Daoy (cell line): ENCODE measurements at places on chromosomes 7 and 10. TPM values are rescaled to one million over a fixed set of nuclear protein-coding genes. Genes with fewer than 3 reads are reported as not detected.

HYAL4 gene
- 0.63 and 2.1 TPM in 2 replicates for total RNA-seq

GRCh38 chr10:60801522-60801921 lies 23.2 kb downstream of the CDK1 start:
- DNase-seq: no peak

- peak; percentile 63 for DNase-seq
Measured at GRCh38 chr7:152341039-152341913, 94.5 kb downstream of the KMT2C start.

- no peak for DNase-seq
Measured at GRCh38 chr10:70330671-70331070, 46.9 kb upstream of the NPFFR1 start.

METTL27 gene
- total RNA-seq: 0.48 and 2.3 TPM in 2 replicates

DNA sequence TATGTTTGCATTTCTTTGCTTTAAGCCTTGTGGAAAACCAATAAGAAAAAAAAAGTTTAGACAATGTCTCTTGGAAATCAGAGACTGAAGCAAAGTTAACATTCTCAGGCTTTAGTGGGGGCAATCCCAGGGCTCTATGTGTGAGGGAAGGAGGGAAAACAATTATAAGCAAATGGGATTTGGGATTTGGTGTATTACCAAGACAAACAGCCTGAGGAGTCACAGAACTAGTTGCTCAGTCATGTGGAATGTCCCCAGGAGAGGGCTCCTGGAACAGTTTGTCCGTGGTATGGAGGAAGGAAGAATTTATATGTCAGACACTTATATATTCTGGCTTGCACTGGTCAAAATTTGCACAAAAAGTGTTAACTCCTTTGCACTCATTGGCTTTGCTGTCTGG lies 562.9 kb upstream of the TPK1 start:
- DNase-seq: peak; percentile 14

DNA sequence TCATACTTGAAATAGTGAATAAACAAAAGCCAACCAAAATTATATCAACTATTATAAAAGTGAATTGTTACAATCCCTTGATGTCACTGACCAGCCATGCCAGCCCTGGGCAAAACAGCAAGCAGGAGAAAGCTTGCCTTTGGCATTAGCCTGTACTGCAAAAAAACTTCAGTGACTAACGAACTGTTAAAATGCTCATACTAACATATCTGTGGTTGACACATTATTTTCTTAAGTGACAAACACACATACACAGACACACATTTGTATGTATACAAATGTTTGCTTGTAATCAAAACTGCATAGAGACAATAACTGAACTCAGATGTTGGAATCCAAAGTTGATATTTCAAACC lies 29.5 kb downstream of the CHCHD3 start:
- DNase-seq: no peak

DNA sequence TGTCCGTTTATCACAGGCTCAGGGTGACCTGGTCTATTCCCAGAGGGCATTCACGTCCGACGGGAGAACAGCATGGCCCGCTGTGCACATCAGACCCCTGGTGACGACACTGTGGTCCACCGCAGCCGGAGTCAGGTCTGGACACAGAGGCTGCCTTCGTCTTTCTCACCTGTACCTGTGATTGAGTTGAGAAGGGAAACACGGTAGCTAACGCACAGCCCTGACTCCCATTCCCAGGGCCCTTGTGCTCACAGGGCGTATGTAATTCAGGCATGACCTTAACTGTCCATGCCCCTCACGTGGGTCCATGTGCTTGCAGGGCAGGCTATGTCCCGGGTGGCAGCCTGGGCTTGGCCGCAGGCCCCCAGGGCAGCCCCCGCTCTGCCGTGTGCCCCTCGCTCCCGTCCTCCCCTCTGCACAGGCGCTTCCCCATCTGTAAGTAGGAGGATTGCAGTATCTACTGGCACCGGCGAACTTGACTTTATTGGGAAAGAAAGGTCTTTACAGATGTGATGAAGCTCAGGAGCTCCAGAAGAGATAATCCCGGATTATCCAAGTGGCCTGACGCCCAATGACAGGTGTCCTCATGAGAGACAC lies 221.3 kb upstream of the TCERG1L start:
- no peak for DNase-seq

MET gene
- total RNA-seq: 191 and 209 TPM in 2 replicates

DNA sequence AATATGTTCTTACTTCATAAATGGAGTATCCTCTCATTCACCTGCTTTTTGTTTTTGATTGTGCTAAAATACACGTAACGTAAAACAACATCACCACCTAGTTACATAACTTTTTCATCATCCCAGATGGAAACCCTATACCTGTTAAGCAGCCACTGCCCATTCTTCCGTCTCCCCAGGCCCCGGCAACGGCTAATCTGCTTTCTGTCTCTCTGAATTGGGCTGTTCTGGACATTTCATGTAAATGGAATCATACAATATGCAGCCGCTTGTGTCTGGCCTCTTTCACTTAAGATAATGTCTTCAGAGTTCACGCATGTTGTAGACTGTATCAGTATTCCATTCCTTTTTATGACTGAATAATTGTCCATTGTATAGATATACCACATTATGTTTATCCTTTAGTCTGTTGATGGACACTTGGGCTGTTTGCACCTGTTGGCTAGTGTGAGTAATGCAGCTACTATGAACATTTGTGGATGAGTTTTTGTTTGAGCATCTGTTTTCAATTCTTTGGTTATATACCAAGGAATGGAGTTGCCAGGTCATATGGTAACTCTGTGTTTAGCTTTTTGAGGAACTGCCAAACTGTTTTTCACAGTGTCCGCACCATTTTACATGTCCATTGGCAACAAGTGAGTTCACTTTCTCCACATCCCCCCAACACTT lies 14.1 kb upstream of the SUN1 start:
- peak; percentile 41 for DNase-seq

DNA sequence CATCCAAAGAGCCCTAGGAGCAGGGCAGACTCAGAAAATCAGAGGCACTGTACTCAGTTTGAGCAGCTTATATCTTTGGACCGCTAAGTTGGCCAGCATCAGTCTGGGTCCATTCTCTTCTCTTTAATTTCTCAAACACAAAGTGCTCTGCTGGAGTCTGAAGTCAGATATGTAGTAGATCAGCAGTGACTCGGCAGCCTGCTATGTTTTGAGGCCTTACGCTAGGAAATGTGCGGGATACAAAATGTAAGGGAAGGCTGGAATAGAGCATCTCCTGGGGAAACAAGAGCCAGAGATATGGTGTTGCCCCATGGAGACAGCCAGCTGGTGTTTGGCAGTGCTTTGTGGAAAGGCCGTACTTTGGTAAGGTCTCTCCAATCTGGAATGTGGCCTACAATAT lies 60.6 kb upstream of the VKORC1L1 start:
- DNase-seq: no peak

- DNase-seq: peak; percentile 64
Measured at GRCh38 chr10:43287056-43288007, 20.5 kb upstream of the RASGEF1A start.

CALHM3 gene
- total RNA-seq: 0.29 TPM in 1 of 2 replicates, not detected in the other

RSPH10B2 gene
- 0.11 and 0.51 TPM in 2 replicates for total RNA-seq

- DNase-seq: no peak
Measured at GRCh38 chr7:132244903-132245480, 331.3 kb downstream of the PLXNA4 start.

LRMDA gene
- 1.6 TPM in 1 of 2 replicates, not detected in the other for total RNA-seq

- DNase-seq: no peak
Measured at GRCh38 chr7:36131499-36131898, 21.6 kb upstream of the EEPD1 start.

CYP3A4 gene
- total RNA-seq: 0.09 and 0.11 TPM in 2 replicates

GRCh38 chr10:3548076-3548475 lies 236.9 kb downstream of the KLF6 start:
- no peak for DNase-seq

DNA sequence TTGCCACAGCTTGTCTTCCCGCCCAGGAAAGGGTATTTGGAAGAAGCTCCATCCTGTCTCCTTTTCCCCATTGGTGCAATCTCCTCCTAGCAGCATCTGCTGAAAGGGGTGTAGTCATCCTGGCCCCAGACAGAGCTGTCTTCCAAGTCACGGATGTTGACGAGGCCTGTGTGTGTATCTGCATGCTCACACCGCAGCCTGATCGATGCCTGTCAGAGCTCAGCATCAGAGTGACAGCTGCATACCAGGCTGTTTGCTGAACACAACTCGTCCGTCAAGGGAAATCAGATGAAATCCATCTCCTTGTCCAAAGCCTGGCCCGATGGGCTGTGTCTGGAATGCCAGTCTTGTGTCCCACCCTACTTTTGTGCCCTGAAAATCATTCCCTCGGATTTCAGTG lies 21.2 kb upstream of the LRRC4 start:
- no peak for DNase-seq

- no peak for DNase-seq
Measured at GRCh38 chr7:36966636-36967035, 242.3 kb upstream of the AOAH start.

DNA sequence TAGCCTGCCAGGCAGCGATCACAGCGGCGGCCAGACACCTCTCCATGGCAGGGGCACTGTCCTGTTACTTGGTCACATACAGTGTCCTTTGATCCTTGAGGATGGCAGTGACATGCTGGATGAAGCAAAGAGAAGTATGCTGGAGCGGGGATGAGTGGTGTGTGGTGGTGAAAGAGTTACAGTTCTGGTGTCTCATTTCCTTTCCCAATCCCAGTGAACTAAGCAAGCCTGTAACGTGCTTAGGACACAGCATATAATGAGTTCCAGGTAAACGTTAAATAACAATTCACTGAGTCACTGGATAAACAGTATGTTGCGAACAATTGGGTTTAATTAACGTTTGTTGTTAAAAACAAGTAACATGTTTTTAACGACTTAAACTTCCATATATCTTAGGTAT lies 63.5 kb upstream of the LAMB1 start:
- DNase-seq: no peak

- DNase-seq: no peak
Measured at GRCh38 chr7:37045681-37046179, 321.4 kb upstream of the AOAH start.

DNA sequence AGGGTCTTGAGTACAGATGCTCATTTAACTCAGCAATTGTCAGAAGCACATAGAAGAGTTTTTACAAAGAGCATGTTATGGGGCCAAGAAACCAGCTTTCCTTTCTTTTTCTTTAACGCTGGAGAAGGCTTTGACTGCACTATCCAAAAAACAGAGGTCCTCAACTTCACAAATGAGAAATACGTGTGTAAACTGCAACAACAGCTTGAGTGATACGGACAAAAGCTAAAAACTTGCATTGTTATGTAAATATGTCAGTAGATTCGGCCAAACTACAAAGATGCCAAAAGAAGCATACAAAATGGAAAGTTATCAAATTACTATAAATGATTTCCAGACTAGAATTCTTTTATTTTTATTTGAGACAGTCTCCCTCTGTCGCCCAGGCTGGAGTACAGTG lies 62.4 kb upstream of the C10orf90 start:
- no peak for DNase-seq

ANKRD1 gene
- 94.4 and 124 TPM in 2 replicates for total RNA-seq

GRCh38 chr7:64555046-64555445 lies 7.8 kb downstream of the ZNF680 start:
- no peak for DNase-seq

DNA sequence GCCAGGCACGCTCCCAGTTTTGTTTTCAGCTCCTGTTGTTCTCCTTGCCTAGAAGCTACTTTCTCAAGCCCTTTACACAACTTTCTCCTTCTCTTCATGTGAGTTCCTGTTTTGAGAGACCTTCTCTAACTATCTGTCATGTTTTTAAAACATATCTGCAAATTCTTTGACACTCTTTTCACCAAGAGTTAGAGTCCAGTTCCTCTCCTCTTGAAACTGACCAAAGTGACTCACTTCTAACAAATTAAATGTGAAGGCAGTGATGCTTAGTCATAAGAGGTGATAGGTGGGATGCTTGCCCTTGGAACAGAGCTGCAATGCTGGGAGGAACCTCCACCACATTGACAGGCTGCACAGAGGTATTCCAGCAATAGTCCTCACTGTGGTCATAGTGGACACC lies 25.3 kb downstream of the ZSCAN25 start:
- no peak for DNase-seq

DNA sequence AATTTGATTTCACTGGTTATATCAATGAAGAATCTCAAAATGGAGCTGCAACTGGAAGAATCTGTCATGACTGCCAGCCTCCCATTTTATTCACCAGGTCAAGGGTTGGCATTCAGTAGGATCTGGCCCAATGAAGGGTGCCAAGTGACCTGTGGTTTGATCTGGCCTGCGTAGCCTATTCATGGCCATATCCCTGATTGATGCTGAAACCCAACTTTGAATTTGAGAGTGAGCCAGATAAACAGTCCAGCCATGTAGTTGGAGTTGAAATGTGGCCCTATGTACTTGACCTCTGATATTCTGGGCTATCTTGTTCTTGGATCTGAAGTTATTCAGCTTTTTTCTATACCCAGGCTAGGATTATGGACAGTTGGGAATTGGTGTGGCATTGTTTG lies 1.5 kb downstream of the MKLN1 start:
- DNase-seq: no peak

- DNase-seq: no peak
Measured at GRCh38 chr10:49270565-49270964, 28.4 kb upstream of the C10orf71 start.

OR6V1 gene
- not detected in 2 replicates for total RNA-seq

PDZD7 gene
- total RNA-seq: 0.42 and 0.51 TPM in 2 replicates

GDF2 gene
- total RNA-seq: not detected in 2 replicates

FKBP6 gene
- under 0.01 TPM in 1 of 2 replicates, not detected in the other for total RNA-seq

DNA sequence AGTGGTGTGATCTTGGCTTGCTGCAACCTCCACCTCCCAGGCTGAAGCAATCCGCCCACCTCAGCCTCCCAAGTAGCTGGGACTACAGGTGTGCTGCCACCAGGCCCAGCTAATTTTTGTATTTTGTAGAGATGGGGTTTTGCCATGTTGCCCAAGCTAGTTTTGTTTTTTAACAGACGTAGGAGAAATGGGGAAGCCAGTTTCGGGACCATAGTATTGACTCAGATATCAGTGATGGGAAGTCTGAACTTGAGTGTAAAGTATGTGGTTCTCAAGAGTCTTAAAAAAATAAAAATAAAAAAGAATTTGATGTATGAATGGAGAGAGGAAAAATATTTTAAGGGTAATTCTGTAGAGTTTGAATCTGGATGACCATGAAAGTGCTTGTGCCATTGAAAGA lies 34.2 kb downstream of the SP4 start:
- DNase-seq: no peak

DNA sequence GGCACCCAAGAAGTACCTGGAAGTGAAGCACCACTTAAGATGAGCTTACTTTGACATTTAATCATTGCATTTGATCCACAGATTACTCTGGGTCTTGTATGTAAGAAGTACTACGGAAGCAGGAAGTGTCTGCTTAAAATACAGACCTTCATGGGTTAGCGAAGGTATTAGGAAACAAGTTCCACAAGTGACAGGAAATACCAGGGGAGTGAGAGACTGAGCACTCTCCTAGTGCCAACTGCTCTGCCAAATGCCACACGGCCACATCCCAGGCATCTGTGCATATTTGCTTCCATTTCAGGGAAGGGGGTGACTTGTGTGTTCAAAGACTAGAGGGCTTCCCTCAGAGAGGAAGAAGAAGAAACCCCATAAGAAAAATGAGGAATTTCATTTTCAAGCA lies 57.2 kb upstream of the ANK3 start:
- DNase-seq: peak; percentile 56

ODAD2 gene
- total RNA-seq: 1.9 and 2.3 TPM in 2 replicates

TFPI2 gene
- 108 and 113 TPM in 2 replicates for total RNA-seq

GRCh38 chr7:108234971-108235450 lies 104.8 kb upstream of the LAMB4 start:
- no peak for DNase-seq
